Testis (tissue), 5 donors: ENCODE measurements at places on chromosomes 7 and 10. TPM values are rescaled to one million over a fixed set of nuclear protein-coding genes. Genes with fewer than 3 reads are reported as not detected.

CALML5 gene
- total RNA-seq = not detected

TMEM176A gene
- total RNA-seq = 4.2 TPM

AGAP3 gene
- total RNA-seq = 65.6 TPM

LRRD1 gene
- 14.8 TPM for total RNA-seq

DNA sequence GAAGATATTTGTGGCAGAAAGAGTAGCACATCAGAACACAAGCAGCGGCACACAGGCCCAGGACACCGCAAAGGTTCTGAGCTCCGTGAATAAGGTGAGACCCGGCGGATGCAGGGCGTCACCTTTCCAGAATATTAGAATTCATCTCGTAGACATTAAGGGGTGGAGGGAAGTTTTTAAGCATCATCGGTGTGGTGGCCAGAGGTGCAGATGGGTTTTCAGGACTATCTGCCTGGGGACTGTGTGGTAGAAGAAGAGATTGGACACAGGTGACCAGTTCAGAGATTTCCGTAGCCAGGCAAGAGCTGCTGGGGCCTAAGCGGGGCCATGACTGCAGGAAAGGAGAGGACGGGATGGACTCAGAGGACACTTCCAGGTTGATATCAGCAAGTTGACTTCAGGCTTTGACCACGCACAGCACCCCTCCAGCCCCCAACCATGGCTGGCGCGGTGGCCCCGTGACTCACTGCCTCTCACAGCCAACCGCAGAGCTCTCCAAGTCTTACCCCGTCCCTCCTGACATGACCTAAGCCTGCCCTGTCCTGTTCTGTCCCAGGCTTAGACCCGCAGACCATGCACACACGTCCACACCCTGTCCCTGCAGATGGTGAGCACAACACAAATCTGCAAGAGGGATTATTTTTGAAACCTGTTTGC, 97.2 kb downstream of the OAT start:
- no peak for DNase-seq
- no peaks in the 10 kb centered on the region for H3K27me3 ChIP-seq
- no peak overlapping the region for H3K4me3 ChIP-seq
- no peak overlapping the region for H3K27ac ChIP-seq
- H3K4me1 ChIP-seq = no peaks in the 10 kb centered on the region

GRCh38 chr10:117413928-117414618, 38.8 kb upstream of the PDZD8 start:
- no peaks in the 10 kb centered on the region for H3K27me3 ChIP-seq
- no peak for DNase-seq
- no peaks in the 10 kb centered on the region for H3K36me3 ChIP-seq
- H3K4me3 ChIP-seq = no peak overlapping the region
- no peak overlapping the region for H3K27ac ChIP-seq
- no peaks in the 10 kb centered on the region for H3K4me1 ChIP-seq

DNA sequence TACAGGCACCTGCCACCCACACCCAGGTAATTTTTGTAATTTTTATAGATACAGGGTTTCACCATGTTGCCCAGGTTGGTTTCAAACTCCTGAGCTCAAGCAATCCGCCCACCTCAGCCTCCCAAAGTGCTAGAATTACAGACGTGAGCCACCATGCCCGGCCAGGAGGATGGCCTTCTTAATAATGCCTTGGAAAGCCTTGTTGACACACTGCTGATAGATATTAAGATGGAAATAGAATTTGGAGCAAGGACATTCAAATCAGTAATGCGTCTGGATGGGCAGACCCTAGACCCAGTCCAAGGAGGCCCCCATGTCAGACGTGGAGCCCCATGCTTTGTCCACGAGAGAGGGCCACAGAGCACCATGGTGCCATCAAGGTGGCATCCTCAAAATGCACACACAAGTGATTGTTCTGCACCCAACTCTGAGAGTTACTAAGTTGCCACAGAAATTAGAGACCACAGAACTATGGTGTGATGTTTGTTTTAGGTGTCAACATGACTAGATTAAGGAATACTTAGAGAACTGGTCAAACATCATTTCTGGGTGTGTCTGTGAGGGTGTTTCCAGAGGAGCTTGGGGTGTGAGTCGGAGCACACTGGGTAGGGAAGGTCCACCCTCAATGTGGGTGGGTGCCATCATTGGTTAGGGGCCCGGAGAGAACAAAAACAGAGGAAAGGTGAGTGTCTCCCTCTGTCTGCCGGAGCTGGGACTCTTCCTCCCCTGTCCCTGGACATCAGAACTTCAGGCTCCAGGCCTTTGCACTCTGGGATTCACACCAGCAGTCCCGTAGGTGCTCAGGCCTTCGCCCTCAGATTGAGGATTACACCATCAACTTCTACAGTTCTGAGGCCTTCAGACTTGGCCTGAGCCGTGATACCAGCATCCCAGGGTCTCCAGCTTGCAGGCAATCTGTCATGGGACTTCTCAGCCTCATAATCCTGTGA, 34.5 kb downstream of the EBF3 start:
- no peaks in the 10 kb centered on the region for H3K27me3 ChIP-seq
- no peak overlapping the region for H3K27ac ChIP-seq
- H3K4me3 ChIP-seq = no peak overlapping the region
- H3K36me3 ChIP-seq = no peaks in the 10 kb centered on the region
- no peaks in the 10 kb centered on the region for H3K4me1 ChIP-seq

DNA sequence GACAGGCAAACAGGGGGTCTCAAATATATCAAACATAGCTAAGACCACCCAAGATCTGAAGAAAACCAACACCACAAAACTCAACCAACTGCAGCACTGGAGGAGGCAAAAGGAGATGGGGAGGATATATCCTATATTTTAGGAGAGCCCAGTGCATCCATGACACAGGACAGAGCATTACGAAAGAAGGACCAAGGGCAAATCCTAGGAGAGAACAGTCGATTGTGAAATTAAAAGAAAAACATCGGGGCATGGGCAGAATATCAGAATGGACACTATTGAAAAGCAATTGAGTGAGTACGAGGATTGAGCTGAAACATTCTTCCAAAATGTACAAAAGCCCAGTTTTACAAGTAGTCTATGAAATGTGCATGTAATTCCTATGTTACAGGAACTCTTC, 48.5 kb upstream of the DRGX start:
- no peaks in the 10 kb centered on the region for H3K4me1 ChIP-seq
- H3K4me3 ChIP-seq = no peak overlapping the region
- DNase-seq = no peak
- H3K36me3 ChIP-seq = no peaks in the 10 kb centered on the region
- H3K27me3 ChIP-seq = no peaks in the 10 kb centered on the region
- no peak overlapping the region for H3K27ac ChIP-seq

- H3K4me1 ChIP-seq = peaks cover 25% of the 10 kb centered on the region
- no peak overlapping the region for H3K4me3 ChIP-seq
- no peak for DNase-seq
- no peaks in the 10 kb centered on the region for H3K27me3 ChIP-seq
These were observed 22.9 kb downstream of the HIP1 start for GRCh38 chr7:75715864-75716263.

- no peaks in the 10 kb centered on the region for H3K27me3 ChIP-seq
- H3K4me3 ChIP-seq = no peak overlapping the region
- DNase-seq = no peak
- no peak overlapping the region for H3K27ac ChIP-seq
- H3K36me3 ChIP-seq = no peaks in the 10 kb centered on the region
These were observed 30.1 kb upstream of the KCNMA1 start for GRCh38 chr10:77667426-77668324.

DNA sequence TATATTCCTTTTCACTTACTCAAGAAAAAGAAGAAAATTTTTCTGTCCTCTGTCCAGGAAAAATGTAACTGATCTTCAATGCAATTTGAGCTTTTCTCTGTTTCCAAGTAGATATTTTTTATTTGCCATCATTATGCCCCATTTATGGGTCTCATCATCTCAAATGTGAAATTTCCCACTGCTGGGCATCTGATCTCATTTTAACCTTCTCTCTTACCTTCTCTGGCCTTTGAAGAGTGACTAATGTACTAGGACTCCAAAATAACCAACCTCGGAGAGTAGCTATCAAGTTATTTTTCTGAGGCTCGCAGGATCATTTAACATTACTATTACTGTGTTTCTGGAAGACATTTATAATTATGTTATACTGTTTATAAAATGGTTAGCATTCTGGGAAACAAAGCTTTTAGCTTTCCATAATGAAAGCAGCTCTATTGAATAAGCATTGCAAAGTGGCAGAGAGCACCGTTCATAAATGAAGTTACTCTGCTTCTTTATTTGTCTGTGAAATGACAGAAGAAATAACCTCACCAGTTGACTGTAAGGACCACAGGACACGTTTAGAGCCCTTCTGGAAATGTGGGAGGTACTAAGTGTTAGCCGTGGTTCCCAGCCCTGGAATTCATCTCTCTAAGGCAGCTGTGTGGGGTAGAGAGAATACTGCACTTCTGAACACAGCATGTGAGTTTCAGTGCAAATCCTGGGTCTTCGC, 33.3 kb upstream of the NMT2 start:
- no peaks in the 10 kb centered on the region for H3K36me3 ChIP-seq
- H3K4me3 ChIP-seq = no peak overlapping the region
- H3K4me1 ChIP-seq = no peaks in the 10 kb centered on the region
- H3K27ac ChIP-seq = no peak overlapping the region
- no peaks in the 10 kb centered on the region for H3K27me3 ChIP-seq

DNA sequence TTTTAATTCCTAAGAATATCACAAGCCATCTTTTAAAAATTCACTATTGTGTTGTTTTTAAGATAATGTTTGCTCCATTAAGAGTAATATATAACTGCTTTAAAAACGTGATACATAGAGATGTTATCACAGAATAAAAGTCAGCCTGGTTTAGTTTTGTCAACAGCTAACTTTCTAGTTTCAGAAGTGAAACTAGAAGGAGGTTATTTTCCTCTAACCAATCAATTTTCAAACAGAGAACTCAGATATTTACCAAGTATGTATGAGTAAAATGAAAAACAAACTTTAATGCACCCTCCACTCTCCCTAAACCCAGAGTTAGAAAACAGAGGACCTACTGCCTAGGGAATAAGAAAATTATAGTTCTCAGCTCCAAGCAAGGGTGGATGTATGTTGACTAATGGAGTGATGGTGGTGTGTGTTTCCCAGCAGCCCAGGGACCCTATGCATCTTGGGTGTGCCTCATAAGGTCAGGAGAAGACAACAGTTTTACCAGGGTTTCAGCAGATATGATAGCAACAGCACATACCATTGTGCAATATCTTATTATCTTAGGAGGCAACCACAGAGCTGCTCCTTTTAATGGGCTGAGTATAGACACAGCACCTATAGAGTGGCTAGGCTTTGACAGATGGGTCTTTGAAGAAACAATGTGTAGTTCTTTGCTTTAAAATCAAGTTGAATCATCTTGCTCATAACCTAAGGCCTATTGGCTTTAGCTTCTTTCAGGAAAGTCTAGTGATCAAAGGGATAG, 58.4 kb downstream of the PTPRZ1 start:
- H3K4me3 ChIP-seq = no peak overlapping the region
- H3K4me1 ChIP-seq = no peaks in the 10 kb centered on the region
- no peak for DNase-seq
- H3K27ac ChIP-seq = no peak overlapping the region

GRCh38 chr10:14820010-14820774, 17.6 kb downstream of the CDNF start:
- no peaks in the 10 kb centered on the region for H3K4me1 ChIP-seq
- no peak for DNase-seq
- H3K27ac ChIP-seq = no peak overlapping the region
- no peak overlapping the region for H3K4me3 ChIP-seq
- no peaks in the 10 kb centered on the region for H3K36me3 ChIP-seq

DNA sequence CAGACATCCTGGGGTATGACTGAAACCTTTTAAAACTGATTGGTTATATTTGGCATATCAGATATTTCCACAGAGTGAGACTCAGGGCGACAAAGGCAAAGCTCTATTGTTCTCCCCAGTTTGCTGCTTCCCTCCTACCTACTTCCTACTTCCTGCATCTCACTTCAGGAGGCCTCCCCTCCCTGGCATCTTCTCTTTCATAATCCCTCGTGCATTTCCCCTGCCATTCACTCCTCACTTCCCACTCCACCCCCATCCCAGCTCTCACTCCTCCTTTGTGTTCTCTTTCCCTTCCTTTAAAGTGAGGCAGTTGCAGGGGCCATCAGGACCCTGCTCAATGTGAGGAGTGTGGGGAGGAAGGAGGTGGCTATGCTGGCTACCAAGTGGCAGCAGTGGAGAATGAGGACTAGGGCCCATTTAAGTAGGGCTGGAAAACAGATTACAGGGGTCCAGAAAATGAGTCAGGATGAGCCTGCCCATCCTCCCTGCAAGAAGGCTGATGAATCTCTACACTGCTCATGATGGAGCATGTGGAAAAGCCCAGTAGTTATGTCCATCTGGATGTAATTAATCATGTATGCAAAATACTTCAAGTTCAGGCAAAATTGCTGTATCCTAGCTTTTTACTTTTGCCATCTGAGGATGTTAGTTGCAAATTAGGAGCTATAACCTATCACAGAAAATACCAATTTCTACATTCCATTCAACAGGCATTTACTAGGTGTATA, 311.8 kb upstream of the IMMP2L start:
- no peaks in the 10 kb centered on the region for H3K36me3 ChIP-seq
- peak overlapping the region; percentile 75 for H3K27ac ChIP-seq
- no peak overlapping the region for H3K4me3 ChIP-seq
- DNase-seq = no peak

DNA sequence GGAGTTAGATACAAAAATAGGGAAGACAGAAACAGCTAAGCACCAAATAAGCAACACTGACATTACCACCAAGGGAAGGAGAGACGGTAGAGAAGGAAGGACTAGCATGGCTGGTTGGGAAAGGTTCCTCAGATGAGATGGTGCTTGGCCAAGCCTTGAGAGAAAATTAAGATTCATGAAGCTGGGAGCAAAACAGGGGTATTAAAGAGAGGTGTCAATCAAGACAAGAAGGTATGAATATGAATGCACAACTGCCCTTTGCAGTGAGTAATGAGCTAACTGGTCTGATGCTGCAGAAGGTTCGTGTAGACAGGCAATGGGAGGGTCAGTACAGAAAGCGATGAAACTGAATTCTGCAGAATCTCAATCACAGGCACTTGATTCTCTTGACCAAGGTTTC, 67.7 kb downstream of the SLC37A3 start:
- H3K4me1 ChIP-seq = peaks cover 10% of the 10 kb centered on the region
- H3K4me3 ChIP-seq = no peak overlapping the region

DNA sequence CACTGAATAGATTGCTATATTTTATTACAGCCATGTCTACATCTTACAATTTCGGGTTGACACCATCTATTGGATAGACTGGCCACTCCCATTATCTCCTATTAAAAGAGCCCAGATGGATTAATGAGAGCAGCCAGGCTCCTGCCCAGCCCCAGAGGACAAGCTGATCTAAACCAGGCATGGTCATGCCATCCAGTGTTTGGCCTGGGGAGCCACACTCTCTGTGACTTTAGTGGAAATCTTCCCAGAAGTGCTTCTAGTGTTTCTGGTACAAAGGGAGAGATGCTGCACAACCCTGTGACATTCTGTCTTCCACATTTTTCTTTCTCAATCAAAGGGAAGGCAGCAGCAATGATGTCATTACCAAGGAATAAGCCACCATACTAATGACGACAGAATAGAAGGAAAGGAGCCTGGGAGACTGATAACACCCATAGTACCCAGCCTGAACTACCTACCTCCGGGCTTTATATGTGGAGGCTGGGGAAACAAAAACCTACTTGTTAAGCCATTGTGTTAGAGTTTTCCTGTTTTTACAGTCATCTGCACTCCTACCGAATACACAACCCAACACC, 5.0 kb downstream of the NEBL start:
- H3K27ac ChIP-seq = no peak overlapping the region
- no peak overlapping the region for H3K4me3 ChIP-seq
- no peak for DNase-seq
